HL-60 (cell line): ENCODE measurements at places on chromosomes 2 and 18.

GRCh38 chr2:64024259-64024949 is 5.2 kb upstream of the VPS54 start:
- DNase-seq: no peak

GRCh38 chr2:201781557-201782051 is 871 bp upstream of the ALS2 start:
- peak; percentile 61 for DNase-seq

GRCh38 chr2:201057715-201058248 is 13.7 kb downstream of the HYCC2 start:
- no peak for DNase-seq

GRCh38 chr2:176161825-176162626 is 4.9 kb downstream of the HOXD3 start:
- no peak for DNase-seq
